ENCODE measurements at places on chromosomes 2 and 18.

DNA sequence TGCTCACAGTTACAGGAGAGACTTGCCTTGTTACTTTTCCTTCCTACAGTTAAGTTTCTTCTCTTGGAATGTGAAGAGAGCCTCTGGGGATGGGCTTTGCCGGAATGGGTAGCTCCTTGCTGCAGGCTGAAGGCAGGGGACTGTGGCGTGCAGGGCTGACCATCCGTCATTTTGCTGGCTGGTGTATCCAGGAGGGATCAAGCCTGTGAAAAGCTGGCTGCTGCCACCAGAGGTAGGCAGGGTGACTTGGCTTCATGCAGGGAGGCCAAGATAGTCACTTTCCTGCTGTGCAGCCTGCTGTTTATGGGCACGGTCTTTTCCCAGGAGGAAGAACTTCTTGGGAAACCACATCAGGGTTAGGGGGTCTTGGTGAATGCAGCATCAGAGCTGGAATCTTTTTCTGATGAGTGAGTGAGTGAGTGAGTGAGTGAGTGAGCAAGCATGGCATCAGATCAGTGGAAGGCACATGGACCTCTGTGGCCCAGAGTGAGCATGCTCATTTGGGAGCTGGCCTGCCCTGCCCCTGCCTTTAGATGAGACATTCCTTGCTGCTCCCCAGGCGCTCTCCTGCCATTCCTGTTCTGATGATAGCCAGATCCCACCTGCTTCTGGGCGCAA is 33.0 kb downstream of the FHOD3 start:
- no peak for DNase-seq

DNA sequence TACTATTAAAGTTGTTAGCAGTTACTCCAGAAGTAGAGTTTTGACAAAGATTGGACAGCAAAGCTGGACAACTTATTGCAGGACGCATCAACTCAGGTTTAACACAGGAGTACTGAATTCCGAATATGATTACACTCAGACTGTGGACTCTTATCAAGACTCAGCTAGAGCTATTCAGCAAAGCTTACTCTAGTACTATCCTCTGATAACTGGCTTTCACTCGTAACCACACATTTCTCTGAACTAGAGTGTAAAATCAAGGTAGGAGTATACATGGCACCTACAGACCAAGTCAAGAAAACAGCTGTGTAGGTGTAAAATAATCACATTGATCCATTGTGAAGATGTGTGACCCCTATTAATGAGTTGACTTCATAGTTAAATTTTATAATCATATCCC is 154.2 kb downstream of the RIT2 start:
- DNase-seq = no peak

DNA sequence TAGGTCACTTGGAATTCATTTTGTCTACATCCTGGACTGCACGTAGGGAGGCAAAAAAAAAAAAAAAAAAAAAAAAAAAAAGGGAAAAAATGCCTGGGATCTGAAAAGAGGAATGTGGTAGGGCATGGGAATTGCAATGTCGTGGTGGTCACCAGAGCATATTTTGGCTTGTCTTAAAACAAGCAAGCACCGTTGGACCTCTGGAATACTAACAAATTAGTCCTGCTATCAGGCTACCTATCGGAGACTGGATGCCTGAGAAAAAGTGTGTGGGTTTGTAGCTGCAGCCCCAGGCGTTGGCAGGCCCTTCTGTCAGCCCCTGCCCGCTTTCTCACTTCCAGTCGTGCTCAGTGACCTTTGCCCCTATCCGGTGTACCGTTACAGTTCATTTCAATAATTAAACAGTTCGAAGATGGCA is 588.5 kb upstream of the ZEB2 start:
- no peak for DNase-seq

DNA sequence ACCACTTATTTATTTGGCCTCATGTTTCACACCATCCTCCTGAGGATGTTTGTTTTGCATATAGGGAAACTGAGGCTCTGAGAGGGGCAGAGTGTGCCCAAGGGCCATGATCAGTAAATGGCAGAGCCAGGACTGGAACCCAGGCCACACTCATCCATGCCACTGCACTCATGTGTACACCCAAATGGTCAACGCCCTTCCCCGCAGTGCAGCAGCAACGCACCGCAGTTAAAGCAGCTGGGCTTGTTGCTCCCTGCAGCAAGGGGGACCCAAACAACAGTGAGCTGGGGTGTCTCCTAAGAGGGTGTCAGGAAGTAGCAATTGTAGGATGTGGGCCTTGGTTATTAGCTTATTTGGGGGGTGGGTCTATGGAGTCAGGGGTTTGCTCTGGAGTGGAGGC is 36.6 kb downstream of the ZAP70 start:
- DNase-seq = no peak

- DNase-seq = no peak
Observed at GRCh38 chr2:11275910-11276309, 68.5 kb downstream of the ROCK2 start.

- no peak for DNase-seq
Observed at GRCh38 chr2:120939595-120940318, 204.1 kb downstream of the GLI2 start.

DNA sequence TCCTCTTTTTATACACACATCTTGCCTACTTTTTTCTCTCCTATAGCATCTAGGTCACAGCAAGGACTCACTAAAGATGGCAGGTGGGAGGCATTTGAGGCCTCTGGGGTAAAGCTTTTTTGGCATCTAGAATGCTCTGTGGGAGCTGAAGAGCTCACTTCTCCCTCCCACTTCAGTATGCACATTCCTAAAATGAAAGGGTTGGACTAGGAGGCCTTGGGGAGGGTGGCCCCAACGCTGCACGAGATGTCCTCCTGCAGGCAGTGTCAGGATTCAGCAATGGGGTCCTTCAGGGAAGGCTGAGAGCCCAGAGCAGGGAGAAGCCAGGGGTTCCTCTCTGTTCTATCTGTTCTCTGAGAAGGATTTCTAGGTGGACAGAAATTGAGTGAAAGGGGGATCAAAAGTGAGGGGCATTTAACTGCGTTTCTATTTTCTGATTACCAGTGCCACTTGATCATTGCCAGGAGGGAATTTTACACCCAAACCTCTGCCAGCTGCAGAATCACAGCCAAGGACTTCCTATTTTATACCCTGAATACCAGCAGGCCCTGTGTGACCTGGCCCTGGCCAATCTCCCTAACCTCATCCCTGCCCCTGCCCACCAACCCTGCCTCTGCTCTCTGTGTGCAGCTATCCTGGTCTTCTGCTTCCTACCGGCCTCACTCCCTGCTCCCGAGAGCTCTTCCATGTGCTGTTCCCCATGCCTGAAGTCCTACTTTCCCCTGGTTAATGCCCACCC is 186.2 kb downstream of the CYP26B1 start:
- no peak for DNase-seq

DNA sequence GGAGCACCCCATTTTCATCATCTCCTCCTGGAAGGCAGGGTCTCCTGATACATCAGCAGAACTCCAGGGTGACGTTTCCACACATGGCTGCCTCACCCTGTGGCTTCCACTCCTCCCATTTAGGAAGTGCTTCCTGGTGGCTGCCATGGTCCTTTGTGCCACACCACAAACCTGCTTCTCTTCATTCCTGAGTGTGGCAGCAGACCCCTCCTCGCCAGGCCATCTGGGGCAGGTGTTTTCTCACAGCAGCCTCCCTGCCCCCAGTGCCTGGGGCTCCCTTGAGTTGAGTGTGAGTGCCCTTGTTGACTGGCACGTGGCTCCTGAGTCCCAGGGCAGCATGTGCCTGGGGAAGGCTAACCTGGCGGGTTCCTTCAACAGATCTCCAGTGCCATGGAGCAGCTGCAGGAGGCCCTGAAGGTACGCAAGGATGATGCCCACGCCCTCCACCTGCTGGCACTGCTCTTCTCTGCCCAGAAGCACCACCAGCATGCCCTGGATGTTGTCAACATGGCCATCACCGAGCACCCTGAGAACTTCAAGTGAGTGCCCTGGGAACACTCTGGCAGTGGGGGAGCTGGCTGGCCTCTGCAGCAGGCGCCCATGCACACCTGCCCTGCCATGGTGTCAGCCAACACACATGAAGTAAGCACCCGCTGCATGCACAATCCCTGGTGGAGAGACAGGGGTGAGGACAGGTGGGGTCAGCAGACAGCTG is 113.4 kb upstream of the MCFD2 start:
- no peak for DNase-seq

- no peak for DNase-seq
Observed at GRCh38 chr2:174004905-174005605, 39.9 kb upstream of the SP3 start.

All from stimulated activated CD4-positive, alpha-beta T cell treated with anti-CD3 and anti-CD28 coated beads, Interleukin-1b, Interleukin-23, amount 100 ng/mL, for 4 hours (primary cell).